NCI-H446 (cell line): ENCODE measurements at places on chromosomes 7 and 10.
A peak's percentile ranks its signal among the peaks of the same experiment; 100 is the strongest.

DNA sequence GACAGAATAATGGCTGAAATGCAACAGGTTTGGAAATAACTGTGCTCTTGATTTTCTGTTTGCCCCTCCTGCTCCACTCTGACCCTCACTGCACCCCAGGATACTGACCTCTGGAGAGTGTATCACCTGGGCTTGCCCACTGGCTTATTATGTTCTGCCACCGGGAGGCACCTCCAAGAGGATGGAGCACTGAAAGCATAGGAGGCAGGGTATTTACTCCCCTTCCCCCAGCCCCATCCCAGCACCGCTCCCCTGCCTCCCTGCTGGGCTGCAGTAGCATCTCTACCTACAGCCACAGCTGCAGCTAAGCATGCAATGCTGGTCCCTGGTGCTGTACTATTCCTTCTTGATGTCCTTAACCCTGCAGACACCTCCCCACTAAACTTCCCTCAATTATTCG lies 26.4 kb downstream of the RAB11FIP2 start:
- no peak for DNase-seq

DNA sequence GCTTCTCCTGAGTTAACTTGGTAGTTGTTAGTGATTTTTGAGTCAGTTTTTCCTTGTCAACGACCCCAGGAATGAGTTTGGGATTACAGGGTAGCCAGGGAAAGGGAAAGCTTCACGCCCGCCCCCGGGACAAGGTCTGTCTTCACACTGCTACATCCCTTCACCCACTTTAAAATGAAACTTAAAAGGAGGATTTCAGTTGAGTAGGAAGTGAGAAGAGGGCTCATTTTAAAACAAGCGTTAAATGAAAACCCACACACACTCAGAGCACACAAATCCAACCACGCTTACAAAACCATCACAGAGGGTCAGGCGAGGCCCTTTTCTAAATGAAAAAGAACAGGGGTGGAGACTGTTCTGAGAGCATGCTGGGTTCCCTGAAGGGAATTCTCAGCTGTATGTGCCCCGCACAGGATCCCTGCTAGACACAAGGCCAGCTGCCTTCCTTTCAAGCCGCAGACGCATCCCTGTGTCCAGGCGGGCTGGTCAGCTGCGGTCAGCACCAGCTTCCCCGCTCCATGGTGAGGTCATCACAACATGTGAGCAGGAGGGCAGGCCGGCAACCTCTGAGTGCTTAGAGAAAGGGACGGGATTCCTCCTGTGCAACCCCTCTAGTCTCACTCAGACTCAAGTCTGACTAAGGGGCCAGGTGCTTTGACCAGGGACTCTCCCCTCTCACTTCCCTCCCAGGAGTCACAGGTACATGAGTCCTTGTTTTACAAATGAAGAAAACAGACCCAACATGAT lies 111.8 kb downstream of the EGFR start:
- DNase-seq: no peak

DNA sequence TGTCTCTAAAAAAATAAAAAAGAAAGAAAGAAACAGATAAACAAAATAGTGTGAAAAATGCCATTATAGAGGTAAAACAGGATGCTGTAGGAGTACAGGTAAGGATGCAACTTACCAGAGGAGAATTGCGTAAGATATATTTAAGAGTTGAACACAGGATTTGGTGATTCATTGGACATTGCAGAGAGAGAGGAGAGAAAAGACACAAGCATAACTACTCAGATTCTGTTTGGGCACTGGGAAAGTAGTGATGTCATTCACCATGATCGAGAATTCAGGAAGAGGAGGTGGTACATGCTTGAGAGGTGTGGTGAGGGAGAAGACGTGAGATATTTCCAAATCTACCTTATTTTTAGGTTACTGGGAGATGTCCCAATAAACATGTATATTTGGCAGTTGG lies 97.6 kb downstream of the AASS start:
- no peak for DNase-seq

DNA sequence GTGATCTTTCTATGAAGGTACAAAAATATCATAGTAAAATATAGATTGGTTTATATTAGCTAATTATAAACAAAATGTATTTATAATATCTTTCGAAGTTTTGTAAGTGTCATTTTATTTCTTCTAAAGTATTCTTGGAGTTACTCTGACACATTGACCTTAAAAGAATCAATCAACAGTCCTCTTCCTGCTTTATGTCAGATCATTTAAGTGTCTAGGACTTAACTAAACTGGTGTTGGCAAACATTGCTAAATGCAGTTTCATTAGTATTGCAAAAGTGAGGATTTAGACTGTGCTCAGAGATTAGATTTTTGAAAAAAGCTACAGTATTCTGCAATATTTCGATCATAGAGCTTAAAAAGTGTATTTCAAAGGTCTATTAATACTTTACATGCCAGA lies 10.3 kb downstream of the GLCCI1 start:
- DNase-seq: no peak

GRCh38 chr7:4641091-4641666 lies 40.9 kb upstream of the FOXK1 start:
- no peak for DNase-seq

DNA sequence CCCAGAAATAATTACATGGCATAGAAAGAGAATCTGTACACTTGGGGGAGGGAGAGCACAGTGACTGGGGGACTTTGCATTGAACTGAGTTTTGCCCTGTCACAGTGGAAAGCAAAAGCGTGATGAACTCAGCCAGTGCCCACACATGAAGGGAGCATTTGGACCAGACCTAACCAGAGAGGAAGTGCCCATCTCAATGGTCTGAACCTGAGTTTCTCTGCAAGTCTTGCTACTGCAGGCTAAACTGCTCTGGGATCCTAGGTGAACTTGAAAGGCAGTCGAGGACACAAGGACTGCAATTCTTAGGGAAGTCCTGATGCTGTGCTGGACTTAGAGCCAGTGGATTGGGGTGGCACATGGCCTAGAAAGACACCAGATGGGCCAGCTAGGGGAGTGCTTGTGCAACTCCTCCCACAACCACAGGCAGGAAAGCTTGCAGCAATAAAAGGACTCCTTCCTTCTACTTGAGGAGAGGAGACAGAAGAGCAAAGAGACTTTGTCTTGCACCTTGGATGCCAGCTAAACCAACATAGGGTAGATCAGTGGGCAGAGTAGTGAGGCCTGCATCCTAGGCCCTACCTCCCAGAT lies 259.0 kb downstream of the GRM8 start:
- no peak for DNase-seq

- DNase-seq: no peak
These were observed 83.5 kb downstream of the TACC2 start for GRCh38 chr10:122072491-122072890.

DNA sequence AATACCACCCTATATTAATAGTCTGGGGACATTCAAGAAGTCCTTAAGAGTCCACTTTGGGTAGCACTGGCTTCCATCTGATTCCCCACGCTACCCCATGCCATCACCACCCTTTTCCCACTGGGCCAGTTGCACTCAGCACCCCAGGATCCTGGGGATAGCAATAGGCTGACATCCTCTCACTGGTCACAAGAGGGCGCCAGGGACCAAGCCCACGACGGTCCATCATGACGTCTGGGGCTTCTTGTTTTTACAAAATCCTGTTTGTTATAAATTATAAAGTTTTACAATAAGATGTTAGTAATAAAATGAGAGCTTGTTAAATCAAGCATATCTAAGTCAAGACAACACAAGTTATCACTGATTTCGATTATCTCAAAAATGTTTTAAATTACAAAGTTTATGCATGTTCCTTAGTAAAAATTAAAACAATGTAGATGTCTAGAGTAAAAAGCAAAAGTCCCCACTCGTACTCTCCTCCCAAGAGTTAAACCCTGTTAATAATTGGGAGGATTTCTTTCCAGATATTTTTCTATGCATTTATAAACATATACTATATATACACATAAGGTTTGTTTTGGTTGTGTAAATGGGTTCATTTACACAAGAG lies 15.4 kb downstream of the GPNMB start:
- peak; percentile 74 for DNase-seq

DNA sequence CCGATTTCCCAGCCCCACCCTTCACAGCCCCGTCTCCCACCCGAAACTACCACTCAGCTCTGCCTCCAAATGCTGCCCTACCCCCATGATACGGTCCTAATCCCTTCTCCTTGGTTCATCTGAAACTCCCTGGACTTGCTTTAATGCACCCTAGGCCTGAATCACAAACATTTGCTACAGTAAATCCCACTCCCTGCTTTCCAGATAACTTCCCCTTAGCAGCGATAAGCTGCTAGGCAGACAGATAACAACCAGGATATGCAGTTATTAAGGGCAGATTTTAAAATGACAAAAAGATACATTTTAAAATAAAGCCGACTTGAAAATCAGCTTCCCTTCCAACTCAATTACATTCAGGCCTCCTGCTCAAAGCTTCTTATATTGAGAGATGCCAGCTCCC lies 514.7 kb downstream of the GRID1 start:
- DNase-seq: no peak

GRCh38 chr10:27366769-27367168 lies 126.2 kb upstream of the ACBD5 start:
- DNase-seq: no peak

DNA sequence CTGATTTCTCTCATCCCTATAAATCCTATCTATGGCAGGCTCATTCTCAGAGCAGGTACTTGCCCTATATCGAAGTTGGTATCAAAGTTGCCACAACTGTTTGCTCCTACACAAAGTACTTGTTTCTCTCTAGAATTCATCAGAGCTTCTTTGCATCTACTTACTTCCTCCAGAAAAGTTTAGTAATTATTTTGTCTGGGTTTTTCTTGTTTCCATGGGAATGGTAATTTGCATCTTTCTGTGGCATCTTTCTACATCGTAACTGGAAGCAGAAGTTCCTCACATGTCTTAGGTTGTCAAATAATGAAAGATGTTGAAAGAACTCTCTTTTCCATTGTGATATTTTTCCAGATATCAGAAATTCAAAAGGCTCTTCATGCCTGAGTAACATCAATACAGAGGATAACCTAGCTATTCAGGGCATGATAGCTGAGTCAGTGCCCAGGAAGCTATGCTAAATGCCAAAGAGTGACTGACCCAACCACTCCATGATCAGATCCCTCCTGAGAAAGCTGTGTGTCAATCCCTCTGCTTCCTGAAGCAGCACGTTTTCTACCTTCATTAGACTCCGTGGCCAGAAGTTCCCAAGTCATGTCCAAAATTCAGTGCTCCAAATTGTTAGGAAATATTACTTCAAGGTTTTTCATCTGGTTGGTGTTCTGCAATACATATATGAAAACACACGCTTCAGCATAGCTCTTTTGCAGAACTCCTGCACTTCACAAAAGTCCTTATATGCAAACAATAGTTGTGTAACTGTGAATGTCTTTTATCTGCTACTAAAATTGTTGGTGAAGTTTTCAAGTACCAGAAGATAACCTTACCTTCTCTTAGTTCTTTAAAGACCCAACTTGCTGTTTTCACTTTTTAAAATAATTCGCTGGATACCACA lies 216.5 kb downstream of the VTI1A start:
- no peak for DNase-seq

DNA sequence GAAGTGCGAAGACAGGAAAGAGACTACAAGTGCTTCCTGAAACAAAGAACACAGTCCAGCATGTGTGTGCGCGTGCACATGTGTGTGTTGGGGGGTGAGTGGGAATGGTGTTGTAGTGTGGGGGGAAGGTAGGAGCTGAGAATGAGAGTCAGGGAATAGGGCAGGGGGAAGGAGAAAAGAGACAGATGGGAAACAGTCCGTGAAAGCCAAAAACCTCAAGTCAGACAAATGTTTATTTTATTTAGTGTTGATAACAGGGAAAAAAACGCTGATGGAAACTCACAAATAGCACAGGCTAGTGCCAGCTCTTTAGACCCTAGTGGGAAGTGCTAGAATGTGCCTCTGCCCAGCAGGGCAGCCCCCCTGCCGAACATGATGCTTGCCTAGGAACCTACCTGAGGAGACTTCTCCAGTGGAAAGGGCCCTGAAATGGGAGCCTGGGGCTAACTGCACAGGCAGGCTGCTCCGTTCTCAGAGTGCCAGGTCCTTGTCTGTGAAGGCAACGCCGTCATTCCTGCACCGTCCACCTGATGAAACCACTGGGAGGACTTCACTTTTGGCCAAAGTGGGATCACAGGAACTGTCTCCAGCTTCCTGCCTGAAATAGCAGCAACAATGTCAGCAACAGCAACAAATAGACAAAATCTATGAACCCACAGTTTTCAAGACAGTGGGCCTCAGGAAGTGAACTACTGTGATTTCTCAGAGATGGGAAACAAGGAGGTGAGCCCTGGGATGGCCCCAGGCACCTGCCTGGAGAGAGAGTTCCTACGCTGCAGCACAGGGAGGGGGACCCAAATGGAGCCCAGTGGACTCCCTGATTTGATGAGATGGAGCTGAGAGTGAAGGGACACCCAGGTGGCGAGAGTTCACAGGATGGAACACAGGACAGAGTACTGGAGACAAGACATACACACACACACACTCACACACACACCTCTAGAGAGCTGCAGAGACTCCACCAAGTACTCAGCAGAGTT lies 379.7 kb downstream of the RPS24 start:
- no peak for DNase-seq

DNA sequence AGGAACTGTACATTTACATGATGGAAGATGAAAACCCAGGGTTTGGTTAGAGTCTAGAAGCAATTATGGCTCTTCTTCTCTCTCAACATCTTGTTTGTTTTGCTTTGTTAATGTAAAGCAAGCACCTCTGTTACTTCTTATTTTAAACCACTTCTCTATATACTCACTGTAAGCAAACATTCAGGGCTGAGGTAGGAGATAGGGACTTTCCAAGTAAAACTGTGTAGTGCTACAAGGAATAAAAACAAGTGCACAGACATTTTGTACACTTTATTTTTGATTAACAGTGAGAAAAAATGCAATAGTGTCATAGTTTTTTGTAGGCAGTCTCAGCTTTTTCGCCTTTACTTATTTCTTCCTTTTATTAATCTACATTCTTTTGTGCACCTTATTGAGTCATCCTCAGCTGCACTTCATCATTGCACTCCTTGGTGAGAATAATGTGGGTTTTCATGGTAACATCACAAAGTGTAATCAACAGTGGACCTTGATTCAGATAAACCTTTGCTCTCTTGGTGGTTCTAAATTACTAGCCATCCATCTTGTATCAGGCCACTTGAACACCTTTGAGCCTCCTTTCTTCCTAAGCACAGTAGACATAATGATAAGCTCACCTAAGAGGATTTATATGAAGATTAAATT lies 52.9 kb downstream of the ELMO1 start:
- no peak for DNase-seq

DNA sequence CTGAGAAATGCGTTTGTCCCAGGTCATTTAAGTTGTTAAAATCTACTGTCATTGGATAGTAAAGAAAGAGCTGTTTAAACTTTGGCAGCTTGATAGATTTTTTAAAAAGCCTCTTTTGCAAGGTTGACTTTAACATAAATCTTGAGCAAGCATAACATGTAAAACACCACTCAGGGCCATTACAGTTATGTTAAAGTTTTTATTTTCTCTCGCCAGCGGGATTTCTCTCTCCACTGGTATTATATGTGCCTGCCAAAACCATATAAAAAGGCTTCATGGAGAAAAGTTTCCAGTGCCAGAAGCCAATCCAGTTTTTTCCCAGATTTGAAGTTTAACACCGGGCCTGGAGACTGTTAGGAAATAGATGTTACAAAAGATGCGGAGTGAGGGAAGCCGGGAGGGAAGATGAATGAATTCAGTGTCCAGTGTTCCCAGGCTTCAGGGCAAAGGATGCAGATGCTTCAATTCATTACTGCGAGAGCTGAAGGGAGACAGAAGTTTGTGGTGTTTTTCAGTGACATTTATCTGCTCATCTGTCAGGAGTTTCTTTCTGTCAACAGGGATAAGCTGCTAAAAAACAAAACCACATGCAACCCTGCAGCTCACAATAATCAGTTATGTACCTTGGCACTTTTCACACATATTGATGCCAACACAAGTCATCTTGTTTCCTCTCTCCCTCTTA lies 155.5 kb downstream of the SPAG6 start:
- peak; percentile 57 for DNase-seq
